ENCODE measurements at places on chromosomes 11 and 22.

DNA sequence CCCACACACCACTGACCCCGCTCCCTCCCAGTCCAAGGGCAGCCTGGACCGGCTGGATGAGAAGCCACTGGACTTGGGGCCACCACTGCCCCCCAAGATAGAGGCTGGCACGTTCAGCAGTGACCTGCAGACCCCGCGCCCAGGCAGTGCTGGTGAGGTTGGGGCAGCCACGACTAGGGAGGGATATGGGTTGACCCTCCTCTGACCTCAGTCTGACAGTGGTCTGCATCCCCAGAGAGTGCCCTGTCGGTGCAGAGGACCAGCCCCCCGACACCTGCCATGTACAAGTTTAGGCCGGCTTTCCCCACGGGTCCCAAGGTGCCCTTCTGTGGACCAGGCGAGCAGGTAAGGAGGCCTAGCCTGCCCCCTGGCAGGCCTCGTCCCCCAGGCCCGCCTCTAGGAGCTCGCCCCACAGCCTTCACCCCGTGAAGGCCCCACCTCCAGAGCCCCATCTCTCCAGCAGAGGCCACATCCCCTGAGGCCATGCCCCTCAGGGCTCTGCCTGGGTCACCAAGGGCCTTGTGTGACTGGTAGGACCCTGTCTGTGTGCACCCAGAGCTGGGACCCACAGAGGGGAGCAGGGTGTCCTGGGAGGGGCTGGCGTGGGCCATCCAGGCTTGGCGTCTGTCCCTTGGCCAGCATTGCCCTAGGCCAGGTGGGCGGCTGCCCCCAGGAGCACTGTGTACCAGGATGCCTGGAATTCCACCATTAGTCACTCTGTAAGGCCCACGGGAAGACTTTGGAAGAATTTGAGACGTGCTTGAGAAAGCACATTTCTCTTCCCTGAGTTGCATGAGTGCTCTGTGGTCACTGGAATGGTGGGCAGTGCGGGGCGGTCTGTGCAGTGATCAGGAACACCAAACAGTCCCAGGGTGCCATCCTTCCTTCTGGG lies 9.4 kb downstream of the CCDC188 start:
- no peak for DNase-seq

GRCh38 chr11:134250246-134250645 lies 2.9 kb downstream of the THYN1 start:
- no peak for DNase-seq

- no peak for DNase-seq
Observed at GRCh38 chr11:128910576-128910975, 19.4 kb downstream of the KCNJ5 start.

DNA sequence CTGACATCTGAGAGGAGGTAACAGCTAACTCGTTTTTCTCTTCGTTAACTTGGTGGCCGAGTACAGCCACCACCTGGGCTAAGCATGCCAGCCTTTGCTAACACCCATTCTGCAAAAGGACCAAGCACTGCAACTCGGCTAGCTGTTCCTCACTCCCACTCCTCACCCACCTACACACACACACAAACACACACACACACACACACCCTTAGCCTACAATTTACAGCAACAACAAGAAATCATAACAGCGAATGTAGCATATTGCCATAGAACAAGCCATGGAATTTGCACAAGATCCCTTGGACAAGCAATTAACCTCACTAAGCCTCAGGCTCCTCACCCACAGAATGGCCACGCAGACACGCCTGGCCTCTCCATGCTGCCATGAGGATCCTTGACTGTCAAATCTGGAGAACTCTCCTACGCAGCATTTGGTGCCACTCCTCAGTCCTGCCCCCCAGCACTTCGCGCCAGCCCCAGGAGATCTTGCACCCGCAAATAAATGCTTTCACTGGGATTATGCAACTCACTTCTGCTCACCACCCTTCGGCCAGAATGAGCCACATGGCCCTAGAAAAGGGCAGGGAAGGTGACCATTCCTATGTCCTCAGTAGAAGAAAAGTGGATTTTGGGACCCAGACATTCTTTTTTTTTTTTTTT lies 58.9 kb downstream of the LARGE1 start:
- no peak for DNase-seq

DNA sequence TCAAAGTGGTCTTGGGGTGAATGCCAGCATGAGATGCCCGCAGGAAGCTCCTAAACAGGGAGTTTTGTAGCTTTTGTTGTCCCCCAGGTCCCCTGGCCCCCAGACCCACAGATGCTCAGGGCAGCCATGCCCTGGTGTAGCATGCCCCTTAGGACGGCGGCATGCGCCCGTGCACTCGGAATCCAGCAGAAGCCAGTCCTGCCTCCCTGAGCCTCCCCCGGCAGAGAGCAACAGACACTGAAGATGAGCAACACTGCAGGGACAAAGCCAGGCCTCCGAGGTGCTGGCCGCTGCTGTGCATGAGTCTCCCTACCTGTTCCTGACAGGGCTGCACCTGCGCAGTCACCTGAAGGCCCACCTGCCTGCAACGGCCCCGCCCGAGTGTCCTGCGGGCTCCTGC lies 59.1 kb downstream of the TRMU start:
- no peak for DNase-seq

DNA sequence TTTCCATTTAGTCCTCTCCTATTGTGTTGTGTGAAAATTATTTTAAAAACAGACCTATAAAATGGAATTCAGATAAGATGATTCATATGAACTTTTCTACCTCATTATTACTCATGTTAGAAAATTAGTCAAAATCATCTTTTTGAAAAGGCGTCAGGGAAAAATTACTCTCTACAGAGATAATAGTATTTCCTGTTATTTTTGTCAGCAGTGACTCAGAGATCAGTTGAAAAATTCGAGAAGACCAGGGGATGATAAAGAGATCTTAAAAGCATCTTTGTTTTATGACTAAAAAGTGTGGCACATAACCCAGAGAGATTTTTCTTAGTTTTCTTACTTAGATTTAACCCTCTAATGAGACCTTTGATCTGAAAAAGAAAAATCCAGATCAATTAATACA lies 157.9 kb upstream of the CARD18 start:
- DNase-seq, result no peak

- DNase-seq, result peak; percentile 50
Observed at GRCh38 chr11:59560290-59560701, 49.0 kb downstream of the OR4D9 start.

Measured in T-helper 22 cell (primary cell).